ENCODE measurements at places on chromosomes 3 and 15. TPM values are rescaled to one million over a fixed set of nuclear protein-coding genes. Genes with fewer than 3 reads are reported as not detected.

Gene UCN2
- not detected for total RNA-seq

Gene CDCP1
- 7.1 TPM for total RNA-seq

Gene PLS1
- 3.1 TPM for total RNA-seq

Gene LZTFL1
- 8.0 TPM for total RNA-seq

DNA sequence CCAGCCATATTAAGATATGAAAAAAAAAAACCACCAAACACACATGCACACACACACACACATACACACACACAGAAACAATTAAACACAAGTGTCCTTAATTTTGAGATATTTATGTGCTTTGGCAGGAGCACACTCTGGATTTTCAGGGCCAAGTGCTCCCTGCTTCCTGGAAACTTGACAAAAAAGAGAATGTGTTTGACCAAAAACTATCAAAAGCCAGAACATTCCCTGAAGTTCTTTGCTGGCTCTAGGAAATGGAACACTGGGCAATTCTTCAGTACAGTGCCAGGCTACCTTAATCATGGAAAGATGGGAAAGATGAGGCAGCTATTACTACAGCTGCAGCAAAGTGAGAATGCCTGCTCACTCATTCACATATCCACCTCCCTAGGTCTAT, 44.6 kb downstream of the P3H2 start:
- DNase-seq: no peak
- H3K4me1 ChIP-seq: no peaks in the 10 kb centered on the region

DNA sequence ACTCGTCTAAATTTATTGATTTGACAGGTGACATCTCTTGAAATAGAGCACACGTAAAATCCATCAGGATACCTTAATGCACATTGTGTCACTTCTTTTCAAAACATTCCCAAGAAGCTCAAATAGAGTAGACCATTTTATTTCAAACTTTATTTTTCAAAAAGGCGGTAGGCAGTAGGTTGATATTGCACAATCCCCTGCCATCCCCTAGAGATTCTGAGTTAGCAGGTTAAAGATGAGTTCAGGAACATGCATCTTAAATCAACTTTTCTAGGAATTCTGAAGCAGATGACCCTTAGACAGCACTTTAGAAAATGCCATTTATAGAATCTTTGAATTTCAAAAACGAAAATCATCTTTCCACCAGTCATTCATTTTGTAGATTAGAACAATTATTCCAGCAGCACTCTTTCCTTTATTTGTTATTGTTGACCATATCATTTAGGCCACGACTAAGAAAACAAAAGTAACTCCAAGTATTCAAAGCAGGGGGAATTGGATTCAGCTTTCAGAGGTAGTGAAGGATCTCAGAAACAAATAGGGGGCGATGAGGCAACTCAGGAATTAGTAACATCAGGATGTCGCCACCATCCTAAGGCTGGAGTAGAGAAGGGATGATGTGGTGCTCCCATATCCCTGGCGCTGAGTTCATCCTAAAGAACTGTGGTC, 198.2 kb upstream of the MCTP2 start:
- no peaks in the 10 kb centered on the region for H3K36me3 ChIP-seq
- H3K4me1 ChIP-seq: no peaks in the 10 kb centered on the region
- no peak for DNase-seq
- H3K27me3 ChIP-seq: peaks cover 8% of the 10 kb centered on the region

DNA sequence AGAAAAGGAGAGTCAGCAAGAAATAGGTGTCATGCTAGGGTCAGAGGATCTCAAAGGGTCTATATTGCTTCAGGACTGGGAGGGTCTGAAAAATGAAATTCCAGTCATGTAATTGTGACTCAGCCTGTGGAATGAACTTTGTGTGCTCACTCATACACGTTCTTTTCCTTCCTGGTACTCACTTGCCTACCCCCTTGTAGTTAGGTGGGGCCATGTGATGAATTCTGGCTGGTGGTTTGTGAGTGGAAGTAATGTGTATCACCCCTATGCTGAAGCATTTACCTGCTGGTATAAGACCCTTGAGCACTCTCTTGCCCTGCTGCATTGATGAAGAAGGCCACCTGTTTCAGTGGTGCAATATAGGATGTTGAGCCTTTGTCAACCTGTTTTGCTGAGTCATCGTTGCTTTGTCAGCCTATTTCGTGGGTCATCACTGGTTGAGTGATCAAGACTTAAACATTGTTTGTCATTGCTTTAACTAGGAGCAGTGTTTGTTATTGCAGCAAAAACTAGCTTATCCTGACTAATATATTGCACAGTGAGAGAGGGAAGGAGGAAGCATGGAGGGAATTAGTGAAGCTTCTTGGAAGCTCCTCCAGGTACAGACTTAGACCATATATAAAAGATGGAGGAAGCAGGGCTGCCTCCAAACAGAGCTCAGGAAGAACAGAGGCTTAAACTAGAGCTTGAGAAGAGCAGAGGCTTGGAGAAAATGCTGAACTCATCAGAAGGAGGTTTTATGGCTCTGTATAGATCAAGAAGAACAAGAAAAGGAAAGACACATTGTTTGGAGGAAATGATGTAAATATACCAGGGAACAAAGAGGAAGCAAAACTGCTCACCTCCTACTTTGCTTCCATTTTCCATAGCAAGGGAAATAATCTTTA, 28.9 kb downstream of the TLNRD1 start:
- peaks cover 9% of the 10 kb centered on the region for H3K4me1 ChIP-seq
- peaks cover 12% of the 10 kb centered on the region for H3K27me3 ChIP-seq
- no peak for DNase-seq
- no peak overlapping the region for H3K27ac ChIP-seq

DNA sequence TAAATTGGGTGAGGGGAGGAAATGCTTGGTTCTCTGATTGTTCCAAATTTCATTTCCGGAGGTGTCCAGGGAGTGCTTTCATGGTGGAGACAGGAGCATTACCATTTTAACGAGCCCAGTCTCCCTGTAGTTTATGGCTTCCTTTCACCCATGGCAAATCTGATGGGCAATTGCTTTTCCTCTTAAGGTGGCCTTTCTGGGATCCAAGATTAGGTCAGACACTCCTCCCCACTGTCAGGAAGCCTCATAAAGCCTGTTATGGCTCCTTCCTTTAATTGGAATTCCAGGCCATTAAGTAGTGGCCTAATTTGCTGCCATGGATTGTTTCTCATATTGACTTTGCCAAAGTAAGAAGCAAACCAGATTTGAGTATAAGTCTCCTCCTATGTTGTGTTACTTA, 157.8 kb downstream of the PDCD6IP start:
- peaks cover 4% of the 10 kb centered on the region for H3K27me3 ChIP-seq
- H3K36me3 ChIP-seq: no peaks in the 10 kb centered on the region
- no peak for DNase-seq
- H3K4me1 ChIP-seq: no peaks in the 10 kb centered on the region
- no peak overlapping the region for H3K27ac ChIP-seq

DNA sequence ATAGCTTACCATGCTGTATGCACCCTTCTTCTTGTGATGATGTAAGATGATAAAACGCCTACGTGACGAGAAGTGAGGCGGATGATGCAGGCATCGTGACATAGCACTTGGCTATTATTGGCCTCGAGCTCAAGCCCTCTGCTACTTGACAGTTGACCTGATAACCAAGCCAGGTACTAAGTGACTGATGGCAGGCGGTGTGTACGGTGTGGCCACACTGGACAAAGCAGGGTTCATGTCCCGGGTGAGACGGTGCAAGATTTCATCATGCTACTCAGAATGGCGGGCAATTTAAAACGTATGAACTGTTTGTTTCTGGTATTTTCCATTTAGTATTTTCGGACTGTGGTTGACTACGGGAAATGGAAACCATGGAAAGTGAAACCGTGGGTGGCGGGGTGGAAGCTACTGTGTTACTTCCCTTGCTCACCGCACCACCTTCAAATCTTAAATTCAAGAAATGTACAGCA, 57.7 kb downstream of the SLC12A8 start:
- H3K4me1 ChIP-seq: peaks cover 12% of the 10 kb centered on the region
- peaks cover 1% of the 10 kb centered on the region for H3K36me3 ChIP-seq
- peak overlapping the region; percentile 86 for H3K27ac ChIP-seq
- peaks cover 9% of the 10 kb centered on the region for H3K27me3 ChIP-seq
- peak overlapping the region; percentile 29 for H3K4me3 ChIP-seq

- H3K4me1 ChIP-seq: peaks cover 15% of the 10 kb centered on the region
- no peak overlapping the region for H3K27ac ChIP-seq
- H3K27me3 ChIP-seq: peaks cover 16% of the 10 kb centered on the region
Measured at GRCh38 chr15:70316059-70316600, 218.4 kb upstream of the TLE3 start.

DNA sequence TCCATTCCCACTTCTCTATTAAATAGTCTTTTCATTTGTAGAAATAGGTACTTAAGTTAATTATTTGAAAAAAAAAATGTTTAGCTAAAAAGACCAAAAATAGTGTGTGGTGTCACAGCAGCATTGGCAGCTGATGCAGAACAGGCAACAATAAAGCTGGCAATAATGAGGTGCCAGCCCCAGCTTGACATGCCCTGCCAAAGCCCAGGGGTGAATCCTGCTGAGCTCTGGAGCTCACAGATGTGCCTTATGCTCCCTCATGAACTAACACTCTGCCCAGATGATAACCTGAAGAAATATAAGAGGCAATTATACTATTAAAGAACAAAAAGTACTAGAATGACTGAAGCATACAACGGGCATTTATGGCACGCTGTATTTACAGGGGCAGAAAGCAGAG, 63.8 kb downstream of the IGSF11 start:
- peaks cover 6% of the 10 kb centered on the region for H3K36me3 ChIP-seq
- H3K4me3 ChIP-seq: no peak overlapping the region
- no peaks in the 10 kb centered on the region for H3K4me1 ChIP-seq
- H3K27me3 ChIP-seq: peaks cover 6% of the 10 kb centered on the region
- H3K27ac ChIP-seq: no peak overlapping the region

- H3K27me3 ChIP-seq: no peaks in the 10 kb centered on the region
- no peak overlapping the region for H3K4me3 ChIP-seq
- no peak for DNase-seq
- H3K27ac ChIP-seq: no peak overlapping the region
- peaks cover 13% of the 10 kb centered on the region for H3K4me1 ChIP-seq
Measured at GRCh38 chr15:56957812-56958406, 39.5 kb downstream of the TCF12 start.

GRCh38 chr3:141231952-141232823, 563 bp downstream of the PXYLP1 start:
- peak; percentile 57 for DNase-seq
- peaks cover 2% of the 10 kb centered on the region for H3K27me3 ChIP-seq
- peak overlapping the region; percentile 89 for H3K4me3 ChIP-seq
- H3K4me1 ChIP-seq: peaks cover 53% of the 10 kb centered on the region

DNA sequence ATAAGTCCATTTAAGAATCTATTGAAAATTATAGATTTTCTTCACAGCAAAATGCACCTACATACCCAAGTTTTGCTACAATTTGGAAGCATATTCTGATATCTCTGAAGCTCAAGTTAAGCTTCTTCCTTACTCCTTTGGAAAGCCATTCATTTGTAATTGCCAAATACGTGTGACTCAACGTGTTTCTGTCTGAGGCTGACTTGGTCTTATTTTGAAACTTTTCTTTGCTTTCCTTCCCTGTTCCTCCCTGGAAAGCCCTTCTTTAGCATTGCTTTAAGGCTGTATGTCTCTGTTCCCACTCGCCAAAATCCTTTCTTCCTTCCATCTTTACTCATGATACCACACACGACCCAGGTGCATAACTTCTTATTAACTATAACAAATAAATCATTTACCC, 232.0 kb downstream of the ZBBX start:
- H3K27ac ChIP-seq: no peak overlapping the region
- H3K4me3 ChIP-seq: no peak overlapping the region
- H3K27me3 ChIP-seq: no peaks in the 10 kb centered on the region
- H3K36me3 ChIP-seq: no peaks in the 10 kb centered on the region
- no peak for DNase-seq

DNA sequence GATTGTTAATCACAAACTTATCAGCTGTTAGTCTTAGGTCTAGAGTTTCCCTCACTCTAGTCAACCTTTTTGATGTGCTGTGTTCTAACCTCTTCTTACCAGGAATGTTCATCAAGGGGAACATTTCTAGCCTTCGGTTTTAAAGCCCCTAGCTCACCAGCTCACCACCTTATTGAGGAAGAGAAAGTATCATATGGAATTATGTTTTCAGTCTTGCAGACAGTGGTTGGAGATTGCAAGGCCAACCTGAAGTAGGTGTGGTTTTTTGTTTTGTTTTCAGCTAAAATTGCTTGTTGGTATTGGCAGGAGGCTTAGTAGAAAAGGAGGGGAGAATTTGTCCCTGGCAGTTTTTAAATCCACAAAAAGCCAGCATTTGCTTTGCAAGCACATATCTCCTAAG, 48.4 kb upstream of the CCDC80 start:
- peak overlapping the region; percentile 7 for H3K27ac ChIP-seq
- H3K36me3 ChIP-seq: peaks cover 1% of the 10 kb centered on the region
- no peak for DNase-seq
- peaks cover 8% of the 10 kb centered on the region for H3K4me1 ChIP-seq
- peaks cover 9% of the 10 kb centered on the region for H3K27me3 ChIP-seq

GRCh38 chr15:70056091-70056680, 41.5 kb downstream of the TLE3 start:
- no peaks in the 10 kb centered on the region for H3K27me3 ChIP-seq
- H3K27ac ChIP-seq: no peak overlapping the region
- H3K4me1 ChIP-seq: no peaks in the 10 kb centered on the region
- H3K36me3 ChIP-seq: peaks cover 27% of the 10 kb centered on the region
- no peak overlapping the region for H3K4me3 ChIP-seq
- no peak for DNase-seq

DNA sequence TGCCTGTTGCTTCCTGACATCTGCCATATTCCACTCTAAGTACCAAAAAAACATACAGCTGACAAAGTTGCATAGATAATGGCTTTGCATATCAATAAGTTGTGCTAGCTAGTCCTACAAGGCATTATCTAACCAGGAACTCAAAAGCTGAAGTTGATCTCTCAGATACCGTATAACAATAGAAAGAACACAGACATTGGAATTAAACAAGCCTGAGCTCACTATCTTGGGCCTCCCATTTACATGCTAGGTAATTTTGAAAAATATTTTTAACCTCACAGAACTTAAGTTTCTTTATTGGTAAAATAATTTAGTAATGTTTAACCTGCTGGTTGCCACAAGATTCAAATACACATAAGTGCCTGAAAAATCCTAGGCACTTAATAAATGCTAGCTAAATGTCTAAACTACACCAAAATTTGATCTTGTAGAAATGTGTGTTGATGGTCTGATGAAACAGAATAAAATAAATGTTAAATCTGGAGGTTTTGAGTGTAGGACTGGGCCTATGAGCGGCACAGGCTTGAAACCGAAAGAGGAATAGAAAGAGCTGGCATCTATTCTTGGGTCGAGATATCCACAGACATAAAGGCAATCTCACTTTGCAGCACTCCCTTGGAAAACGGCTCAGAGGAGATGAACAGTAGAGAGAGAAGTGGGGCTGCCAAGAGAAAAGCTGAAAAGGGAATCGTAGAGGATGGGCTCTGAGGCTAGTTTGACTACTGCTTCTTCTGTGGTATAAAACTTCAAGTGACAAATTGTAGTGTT, 29.9 kb upstream of the TTC14 start:
- H3K4me1 ChIP-seq: no peaks in the 10 kb centered on the region
- no peak for DNase-seq
- H3K27ac ChIP-seq: no peak overlapping the region
- no peak overlapping the region for H3K4me3 ChIP-seq
- peaks cover 2% of the 10 kb centered on the region for H3K27me3 ChIP-seq
